Ascending aorta (tissue), 2 donors: ENCODE measurements at places on chromosomes 2 and 18.

GRCh38 chr2:219286436-219287115 lies 7.4 kb downstream of the DNAJB2 start:
- H3K27me3 ChIP-seq, result no peaks in the 10 kb centered on the region
- no peak for DNase-seq
- H3K36me3 ChIP-seq, result peaks cover 37% of the 10 kb centered on the region
- peaks cover 5% of the 10 kb centered on the region for H3K4me1 ChIP-seq
- H3K27ac ChIP-seq, result peak overlapping the region; percentile 71
- H3K4me3 ChIP-seq, result no peak overlapping the region

DNA sequence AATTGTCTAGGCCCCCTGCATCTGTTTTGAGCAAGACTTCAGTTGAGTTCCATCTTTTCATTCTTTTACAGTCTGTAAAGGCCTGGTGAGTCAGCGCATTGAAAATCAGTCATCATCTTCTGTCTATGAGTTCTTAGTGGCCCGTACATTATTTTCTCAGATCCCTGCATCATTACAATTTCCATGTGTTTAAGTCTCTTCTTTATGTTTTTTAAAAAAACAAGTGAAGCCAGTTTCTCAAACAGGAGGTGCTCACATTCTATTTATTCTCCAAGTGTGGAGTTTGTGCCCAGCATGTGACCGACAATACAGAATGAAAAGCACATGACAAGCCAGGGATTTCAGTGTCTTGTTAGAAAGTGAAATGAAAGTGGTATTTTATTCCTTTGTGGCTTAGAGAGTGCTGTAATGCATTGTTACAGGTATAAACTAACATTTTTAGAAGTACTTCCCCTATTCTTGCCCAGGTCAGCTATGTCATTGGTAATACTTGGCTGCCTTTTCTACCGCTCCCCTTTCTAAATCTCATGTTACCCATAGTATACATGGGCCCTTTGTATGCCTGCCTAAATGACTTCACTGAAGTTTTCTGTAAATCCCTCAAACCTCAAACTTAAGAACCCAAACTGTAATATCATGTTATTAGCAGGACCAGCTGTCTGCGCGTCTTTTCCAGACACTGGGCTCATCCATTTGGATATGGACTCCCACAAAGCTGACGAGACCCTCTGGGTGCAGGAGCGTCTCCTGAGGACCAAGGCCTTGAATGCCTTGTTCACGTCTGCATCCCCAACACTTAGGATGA lies 67.6 kb downstream of the FEZ2 start:
- no peaks in the 10 kb centered on the region for H3K27me3 ChIP-seq
- no peak for DNase-seq
- H3K4me3 ChIP-seq, result no peak overlapping the region
- H3K4me1 ChIP-seq, result no peaks in the 10 kb centered on the region
- H3K27ac ChIP-seq, result peak overlapping the region; percentile 71
- H3K36me3 ChIP-seq, result peaks cover 35% of the 10 kb centered on the region

- H3K27me3 ChIP-seq, result no peaks in the 10 kb centered on the region
- no peak overlapping the region for H3K27ac ChIP-seq
- DNase-seq, result no peak
- no peaks in the 10 kb centered on the region for H3K36me3 ChIP-seq
- no peaks in the 10 kb centered on the region for H3K4me1 ChIP-seq
Observed at GRCh38 chr2:134660626-134661402, 58.0 kb downstream of the TMEM163 start.

GRCh38 chr2:62450716-62451191 lies 55.2 kb downstream of the TMEM17 start:
- no peak overlapping the region for H3K27ac ChIP-seq
- H3K4me1 ChIP-seq, result no peaks in the 10 kb centered on the region
- H3K4me3 ChIP-seq, result no peak overlapping the region
- no peaks in the 10 kb centered on the region for H3K36me3 ChIP-seq
- no peak for DNase-seq

GRCh38 chr2:187233811-187234210 lies 214.2 kb downstream of the CALCRL start:
- H3K4me3 ChIP-seq, result no peak overlapping the region
- H3K27ac ChIP-seq, result no peak overlapping the region
- no peaks in the 10 kb centered on the region for H3K27me3 ChIP-seq
- H3K36me3 ChIP-seq, result no peaks in the 10 kb centered on the region
- H3K4me1 ChIP-seq, result no peaks in the 10 kb centered on the region

DNA sequence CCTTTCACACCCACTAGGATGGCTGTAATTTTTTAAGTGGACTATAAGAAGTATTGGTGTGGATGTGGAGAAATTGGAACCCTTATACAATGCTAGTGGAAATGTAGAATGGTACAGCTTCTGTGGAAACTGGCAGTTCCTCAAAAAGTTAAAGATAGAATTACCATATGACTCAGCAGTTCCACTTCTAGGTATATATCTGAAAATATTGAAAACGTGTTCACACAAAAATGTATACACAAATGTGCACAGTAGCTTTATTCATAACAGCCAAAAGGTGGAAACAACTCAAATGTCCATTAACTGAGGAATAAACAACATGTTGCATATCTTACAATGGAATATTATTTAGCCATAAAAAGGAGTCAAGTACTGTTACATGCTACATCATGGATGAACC lies 17.7 kb downstream of the TANK start:
- H3K4me3 ChIP-seq, result no peak overlapping the region
- peaks cover 24% of the 10 kb centered on the region for H3K36me3 ChIP-seq
- no peak overlapping the region for H3K27ac ChIP-seq
- no peaks in the 10 kb centered on the region for H3K27me3 ChIP-seq
- H3K4me1 ChIP-seq, result no peaks in the 10 kb centered on the region
- no peak for DNase-seq
